ENCODE measurements at places on chromosomes 7 and 10.
A peak's percentile ranks its signal among the peaks of the same experiment; 100 is the strongest.

DNA sequence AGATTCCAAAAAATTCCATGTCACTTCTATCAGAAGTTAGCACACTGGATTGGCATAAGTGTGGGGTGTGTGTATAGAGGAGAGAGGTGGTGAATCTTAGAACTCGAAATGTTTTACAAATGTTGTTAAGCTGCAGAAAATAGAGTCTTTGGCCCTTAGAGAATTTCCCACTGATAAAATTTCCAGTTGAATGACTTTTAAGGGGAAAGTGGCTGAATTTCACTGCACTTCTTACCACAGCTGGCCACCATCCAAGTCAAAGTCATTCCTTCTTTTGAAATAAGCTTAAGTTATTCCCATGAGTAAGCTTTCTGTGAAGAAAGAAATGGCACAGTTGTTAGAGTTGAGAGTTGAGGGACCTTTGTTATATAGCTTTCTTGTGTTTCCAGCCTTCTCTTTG, 13.9 kb downstream of the VCL start:
- no peak for DNase-seq

DNA sequence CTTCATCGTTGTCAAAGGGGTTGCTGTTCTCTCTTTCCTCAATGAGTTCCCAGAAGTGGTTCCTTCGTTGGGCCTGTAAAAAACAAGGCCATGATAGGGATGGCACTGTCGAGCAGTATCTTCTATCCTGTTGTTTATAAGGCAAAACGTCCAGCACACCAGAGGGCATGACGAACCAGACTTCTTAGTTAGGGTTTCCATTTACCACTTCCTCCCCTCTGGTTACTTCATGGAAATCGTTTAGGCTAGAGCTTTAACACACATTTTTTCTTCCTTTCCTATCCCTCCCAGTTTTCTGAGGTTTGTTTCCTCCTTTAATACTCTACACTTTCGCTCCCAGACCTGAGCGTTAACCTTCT, 24.7 kb downstream of the MKRN1 start:
- no peak for DNase-seq

GRCh38 chr7:32462451-32462850, 27.7 kb downstream of the LSM5 start:
- no peak for DNase-seq

DNA sequence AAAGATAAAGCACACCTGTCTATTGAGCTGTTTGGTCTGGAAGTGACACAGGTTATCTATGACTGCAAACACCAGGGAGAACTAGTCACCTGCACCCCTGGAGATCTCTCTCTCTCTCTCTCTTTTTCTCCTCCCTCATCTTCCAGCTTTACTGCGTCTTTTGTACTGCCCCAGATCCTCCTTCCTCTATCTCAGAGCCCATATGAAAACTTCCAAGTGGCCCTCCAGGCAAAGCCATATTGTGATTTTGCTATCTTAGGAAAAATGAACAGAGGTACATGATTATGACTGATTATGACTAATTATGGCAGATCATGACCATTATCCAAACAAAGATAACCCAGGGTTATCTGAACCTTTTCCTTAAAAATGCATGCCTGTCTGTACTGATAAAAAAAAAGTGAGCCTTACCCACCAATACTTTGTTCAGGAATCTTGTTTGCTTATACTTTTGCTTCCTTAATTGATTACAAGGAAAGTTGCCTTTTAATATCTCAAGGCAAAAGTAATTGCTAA, 12.6 kb upstream of the EPHB6 start:
- no peak for DNase-seq

DNA sequence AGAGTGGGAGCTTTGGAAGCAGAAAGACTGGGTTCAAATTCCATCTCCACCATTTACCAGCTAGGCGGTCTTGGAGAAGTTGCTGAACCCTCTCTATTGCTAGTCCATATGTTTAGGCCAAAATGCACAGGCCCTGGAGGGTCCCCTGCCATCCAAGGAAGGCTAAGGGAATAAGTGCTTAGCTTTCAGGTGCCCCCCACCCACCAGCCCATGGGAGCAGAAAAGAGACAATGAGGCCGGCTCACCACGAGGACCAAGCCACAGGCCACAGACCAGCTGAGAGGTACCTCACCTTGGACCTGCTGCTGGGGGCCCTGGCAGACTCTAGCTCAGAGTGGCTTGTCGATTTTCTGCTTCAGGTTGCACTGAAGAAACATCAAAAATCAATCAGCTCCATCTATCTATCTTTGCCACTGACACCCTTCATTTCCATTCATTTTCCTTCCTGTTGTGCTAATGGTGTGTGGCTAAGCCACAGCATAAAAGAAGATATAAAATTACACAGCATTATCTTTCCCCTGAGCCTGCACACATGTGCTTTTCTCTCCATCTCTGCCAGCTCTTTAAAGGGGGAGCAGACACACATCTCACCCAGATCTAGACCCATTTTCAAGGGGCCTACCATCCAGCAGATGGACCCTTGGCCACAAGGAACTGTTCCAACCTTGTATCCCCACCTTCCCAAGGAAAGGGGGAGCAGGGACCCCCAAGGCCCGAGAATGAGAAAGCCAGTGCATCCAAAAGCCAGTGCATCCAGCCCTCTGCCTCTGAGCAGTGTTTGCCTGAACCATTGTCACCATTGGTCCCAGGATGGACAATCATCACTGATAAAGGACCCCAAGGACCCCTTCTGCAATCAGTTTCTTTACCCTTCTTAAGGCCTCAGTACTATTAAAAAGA, 65.4 kb downstream of the GRID1 start:
- DNase-seq, result no peak

DNA sequence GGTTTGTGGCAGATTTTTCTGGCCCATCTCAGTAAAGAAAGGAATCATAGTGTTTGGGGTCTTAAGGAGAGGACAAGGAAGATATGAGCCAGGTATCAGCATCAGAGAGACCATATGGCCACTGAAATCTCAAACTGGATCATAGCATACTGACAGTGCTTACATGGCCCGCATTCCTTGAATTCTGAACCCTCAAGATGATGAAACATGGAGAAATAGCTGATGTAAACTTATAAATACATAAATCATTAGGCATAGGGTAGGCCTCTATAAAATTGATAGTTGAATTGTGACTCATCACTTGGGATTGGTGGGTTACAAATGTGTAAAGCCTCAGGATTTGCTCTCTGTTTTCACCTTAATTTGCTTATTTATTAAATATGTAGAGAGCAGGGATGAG, 688.5 kb downstream of the CNTNAP2 start:
- DNase-seq, result no peak

- DNase-seq, result no peak
Observed at GRCh38 chr10:98268694-98269431, 869 bp upstream of the LOXL4 start.

GRCh38 chr10:126247446-126247975, 140.8 kb downstream of the ADAM12 start:
- no peak for DNase-seq

- peak; percentile 6 for DNase-seq
Observed at GRCh38 chr7:157097569-157097968, 41.2 kb upstream of the UBE3C start.

- DNase-seq, result no peak
Observed at GRCh38 chr7:28666154-28666553, 253.8 kb downstream of the CREB5 start.

DNA sequence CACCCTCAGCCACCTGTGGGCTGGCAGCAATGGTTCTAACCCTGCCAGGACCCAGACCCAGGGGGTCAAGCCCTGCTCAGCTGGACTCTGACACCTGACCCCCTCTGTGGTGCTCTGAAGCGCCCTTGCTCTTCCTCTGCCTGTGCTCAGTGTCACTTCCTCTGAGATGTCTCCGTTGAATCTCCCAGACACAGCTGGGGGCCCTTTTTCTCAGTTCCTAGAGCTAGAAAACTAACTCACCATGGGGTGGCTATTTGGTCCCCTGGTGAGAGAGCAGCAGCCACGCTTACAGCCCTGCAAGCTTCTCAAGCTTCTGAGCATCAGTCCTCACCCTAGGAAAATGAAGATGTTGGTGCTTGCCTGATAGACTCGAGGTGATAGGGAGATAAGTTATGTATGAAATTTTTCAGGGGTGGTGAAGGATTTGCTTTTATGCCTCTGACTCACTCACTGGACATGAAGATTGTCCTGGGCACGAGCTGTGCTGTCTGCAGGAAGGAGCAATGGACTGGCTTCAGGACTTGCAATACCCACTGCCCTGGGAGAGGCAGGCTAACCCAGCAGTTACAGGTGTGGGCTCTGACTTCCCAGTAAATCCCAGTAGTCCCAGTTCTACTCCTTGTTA, 29.6 kb downstream of the COL13A1 start:
- DNase-seq, result no peak

- no peak for DNase-seq
Observed at GRCh38 chr7:47888371-47889265, 59.6 kb downstream of the PKD1L1 start.
